ENCODE measurements at places on chromosomes 7 and 10.

- H3K4me1 ChIP-seq: no peaks in the 10 kb centered on the region
- no peak overlapping the region for H3K4me3 ChIP-seq
- H3K27ac ChIP-seq: no peak overlapping the region
- H3K36me3 ChIP-seq: no peaks in the 10 kb centered on the region
- no peaks in the 10 kb centered on the region for H3K27me3 ChIP-seq
- no peak for DNase-seq
These were observed 14.2 kb downstream of the KPNA7 start for GRCh38 chr7:99193527-99194220.

DNA sequence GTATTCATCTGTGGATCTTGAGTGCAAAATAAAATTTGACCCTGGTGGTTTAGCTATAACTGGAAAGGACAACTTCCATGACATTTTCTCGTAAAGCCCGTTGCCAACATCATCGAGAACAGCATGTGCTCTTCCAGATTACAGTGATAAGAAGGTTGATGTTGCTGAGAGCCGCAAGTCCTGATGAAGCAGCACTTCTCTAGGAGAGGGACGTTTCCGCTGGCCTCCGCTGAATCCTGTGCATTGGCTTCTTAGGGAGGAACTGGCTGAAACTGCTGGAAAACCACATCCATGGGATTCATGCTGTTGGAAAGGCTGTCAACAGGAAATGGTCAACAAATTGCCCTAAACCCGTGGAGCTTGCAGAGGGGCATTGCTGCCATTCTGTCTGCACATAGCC is 21.4 kb upstream of the ABCB5 start:
- no peak overlapping the region for H3K27ac ChIP-seq
- H3K4me1 ChIP-seq: no peaks in the 10 kb centered on the region
- DNase-seq: no peak
- H3K27me3 ChIP-seq: no peaks in the 10 kb centered on the region
- H3K4me3 ChIP-seq: no peak overlapping the region

DNA sequence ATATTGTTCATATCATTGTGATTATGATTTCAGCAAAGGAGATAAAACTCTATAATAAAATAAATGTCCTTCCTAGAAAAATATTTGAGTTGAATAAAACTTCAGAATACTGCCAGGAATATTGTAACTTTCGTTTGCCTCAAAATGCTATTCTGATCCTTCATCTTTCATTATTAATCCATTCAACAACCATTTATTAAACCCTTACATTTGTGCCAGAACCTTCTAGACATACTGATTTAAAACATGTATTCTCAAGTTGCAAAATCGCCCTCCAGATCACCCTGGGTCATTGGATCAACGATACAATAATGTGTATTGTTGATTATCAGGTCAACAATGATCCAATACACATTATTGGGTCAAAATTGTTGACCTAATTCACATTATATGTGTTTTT is 759.8 kb downstream of the CNTNAP2 start:
- H3K36me3 ChIP-seq: no peaks in the 10 kb centered on the region
- H3K4me3 ChIP-seq: no peak overlapping the region
- H3K27me3 ChIP-seq: no peaks in the 10 kb centered on the region
- DNase-seq: no peak
- no peak overlapping the region for H3K27ac ChIP-seq

DNA sequence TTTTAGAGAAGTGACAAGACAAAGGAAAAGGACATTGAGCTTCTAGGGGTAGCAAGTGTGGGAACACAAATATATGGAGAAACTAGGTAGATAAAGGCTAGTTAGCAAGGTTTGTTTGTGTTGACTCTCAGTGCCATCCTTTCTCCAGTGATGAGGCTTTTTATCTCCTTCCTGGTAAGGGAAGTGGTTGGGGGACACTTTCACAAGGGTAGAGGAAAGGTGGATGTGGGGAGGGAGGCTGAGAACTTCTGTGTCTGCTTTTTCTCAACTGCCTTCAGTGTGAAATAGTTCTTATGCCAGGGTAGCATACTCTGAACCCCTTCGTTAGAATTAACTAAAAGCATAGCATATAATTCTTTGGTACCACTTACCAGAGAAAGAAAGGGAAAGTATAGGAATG is 93.0 kb upstream of the STRIP2 start:
- no peaks in the 10 kb centered on the region for H3K36me3 ChIP-seq
- no peaks in the 10 kb centered on the region for H3K27me3 ChIP-seq
- no peak for DNase-seq

DNA sequence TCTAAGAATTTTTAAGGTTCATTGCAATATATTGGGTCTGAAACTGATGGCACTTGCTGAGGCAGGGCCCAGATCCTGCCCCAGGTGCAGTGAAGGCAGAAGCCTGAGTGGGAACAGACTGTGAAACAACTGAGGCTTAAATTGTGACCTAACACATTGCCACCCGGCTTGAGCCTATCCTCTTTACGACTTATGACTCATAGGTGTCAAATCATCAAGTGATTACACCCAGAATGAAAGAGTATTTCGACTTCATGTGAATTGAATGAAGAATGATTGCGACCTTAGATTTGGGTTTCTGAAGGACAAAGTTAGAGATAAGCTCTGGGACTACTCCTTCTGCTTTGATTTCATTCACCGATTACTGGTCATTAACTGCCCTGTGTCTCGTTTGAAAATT is 200.9 kb downstream of the CREB5 start:
- H3K4me3 ChIP-seq: no peak overlapping the region
- no peaks in the 10 kb centered on the region for H3K4me1 ChIP-seq
- H3K36me3 ChIP-seq: no peaks in the 10 kb centered on the region
- H3K27ac ChIP-seq: no peak overlapping the region
- DNase-seq: no peak

DNA sequence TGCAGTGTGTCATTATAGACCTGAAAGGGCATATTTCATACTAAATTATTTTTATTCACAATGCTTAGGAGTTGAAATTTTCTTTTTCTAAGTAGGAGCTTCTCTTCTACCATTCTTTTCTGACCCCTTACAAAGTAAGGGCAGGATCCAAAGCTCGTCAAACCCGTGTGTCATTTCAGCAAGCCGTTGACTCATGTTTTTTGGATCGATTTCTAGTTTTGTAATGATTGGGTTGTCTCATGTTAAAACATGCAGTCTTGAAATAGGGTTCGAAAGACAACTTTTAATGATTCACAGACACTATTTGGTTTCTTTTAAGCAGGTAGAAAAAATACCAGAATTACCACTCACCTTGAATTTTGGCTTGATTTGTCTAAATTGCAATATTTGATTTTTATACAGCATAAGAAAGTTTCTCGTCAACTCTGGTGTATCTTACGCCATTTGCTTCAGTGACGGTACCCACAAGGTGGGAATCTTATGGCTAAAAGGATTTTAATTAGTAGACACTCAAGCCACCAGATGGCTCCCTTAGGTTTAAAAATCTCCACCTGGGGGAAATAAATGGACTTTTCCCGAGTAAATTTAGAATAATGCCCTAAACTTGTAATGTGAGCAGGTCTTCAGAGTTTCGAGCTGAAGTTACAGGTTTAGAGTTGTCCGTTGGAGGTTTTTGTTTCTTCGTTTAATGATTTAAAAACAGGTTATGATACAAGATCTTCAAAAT is 283.4 kb downstream of the CCDC3 start:
- no peak overlapping the region for H3K4me3 ChIP-seq
- no peak for DNase-seq
- H3K4me1 ChIP-seq: peaks cover 24% of the 10 kb centered on the region
- H3K36me3 ChIP-seq: no peaks in the 10 kb centered on the region
- no peak overlapping the region for H3K27ac ChIP-seq

GRCh38 chr10:118444069-118444468 is 101.9 kb upstream of the FAM204A start:
- H3K4me3 ChIP-seq: no peak overlapping the region
- H3K27ac ChIP-seq: no peak overlapping the region
- no peak for DNase-seq
- no peaks in the 10 kb centered on the region for H3K4me1 ChIP-seq

DNA sequence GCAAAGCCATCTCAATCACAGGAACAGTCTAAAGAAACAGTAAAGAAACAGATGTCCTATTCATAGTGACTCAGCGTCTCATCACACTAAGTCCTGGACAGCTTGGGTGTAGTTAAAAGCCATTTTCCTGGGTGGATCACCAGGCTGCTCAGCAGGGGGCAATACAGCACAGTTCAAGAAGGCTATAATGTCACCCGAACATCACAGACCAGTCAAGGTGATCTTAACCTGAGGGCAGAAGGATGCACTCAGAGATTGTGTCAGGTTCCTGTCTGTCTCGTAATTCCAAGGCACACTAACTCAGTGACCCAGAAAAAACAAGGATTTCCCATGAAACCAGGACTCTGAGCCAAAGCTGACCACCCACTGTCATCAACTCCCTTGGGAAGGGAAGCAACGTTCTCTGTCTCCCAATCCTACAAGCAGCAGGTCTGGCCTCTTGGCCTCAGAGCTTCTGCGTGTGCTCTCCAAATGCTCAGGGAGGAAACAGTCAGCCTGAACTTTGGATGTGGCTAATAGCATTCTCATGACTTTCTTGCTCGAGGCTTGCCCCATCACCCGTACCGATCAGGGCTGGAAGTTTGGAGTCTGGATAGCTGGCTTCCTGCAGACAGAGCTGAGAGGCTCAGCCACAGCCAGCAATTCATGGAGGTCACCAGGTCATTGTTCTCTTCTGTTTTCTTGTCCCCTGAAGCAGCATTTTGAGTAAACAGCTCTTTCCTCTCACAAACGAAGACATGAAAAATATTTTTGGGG is 90.4 kb upstream of the FAM171A1 start:
- no peak for DNase-seq
- H3K4me1 ChIP-seq: peaks cover 4% of the 10 kb centered on the region
- H3K4me3 ChIP-seq: no peak overlapping the region
- peak overlapping the region; percentile 42 for H3K27ac ChIP-seq

GRCh38 chr7:40720416-40720815 is 585.6 kb downstream of the SUGCT start:
- H3K4me1 ChIP-seq: no peaks in the 10 kb centered on the region
- no peaks in the 10 kb centered on the region for H3K27me3 ChIP-seq
- DNase-seq: no peak
- no peak overlapping the region for H3K4me3 ChIP-seq

- H3K4me1 ChIP-seq: no peaks in the 10 kb centered on the region
- H3K4me3 ChIP-seq: no peak overlapping the region
- no peak for DNase-seq
These were observed 14.5 kb downstream of the OR9A2 start for GRCh38 chr7:143012409-143012808.

GRCh38 chr10:128209862-128210214 is 83.6 kb upstream of the MKI67 start:
- DNase-seq: no peak
- H3K27me3 ChIP-seq: no peaks in the 10 kb centered on the region
- H3K36me3 ChIP-seq: no peaks in the 10 kb centered on the region
- peaks cover 14% of the 10 kb centered on the region for H3K4me1 ChIP-seq

DNA sequence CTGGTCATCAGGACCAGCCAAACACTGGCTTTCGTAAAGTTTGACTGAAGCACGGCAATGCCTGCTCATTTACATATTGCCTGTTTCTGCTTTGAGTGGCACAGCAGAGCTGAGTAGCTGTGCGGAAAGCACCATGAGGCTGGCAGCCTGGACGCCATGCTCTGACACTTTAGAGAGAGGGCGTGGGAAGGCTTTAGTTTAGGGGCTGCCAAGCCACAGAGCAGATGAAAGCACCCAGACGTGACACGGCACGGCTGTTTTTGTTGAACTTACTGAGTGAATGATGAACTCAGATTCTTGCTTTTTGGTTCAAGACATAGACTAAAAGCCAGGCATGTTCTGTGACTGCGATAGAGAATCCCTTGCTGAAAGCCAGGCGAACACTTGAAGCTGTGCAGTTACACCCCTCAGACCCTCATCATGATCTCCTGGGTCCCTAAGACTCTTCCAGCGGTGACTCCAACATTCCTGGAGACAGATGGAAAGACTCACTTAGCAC is 182.1 kb downstream of the ZMYND11 start:
- no peak for DNase-seq
- no peak overlapping the region for H3K27ac ChIP-seq
- H3K4me3 ChIP-seq: no peak overlapping the region
- H3K4me1 ChIP-seq: no peaks in the 10 kb centered on the region

DNA sequence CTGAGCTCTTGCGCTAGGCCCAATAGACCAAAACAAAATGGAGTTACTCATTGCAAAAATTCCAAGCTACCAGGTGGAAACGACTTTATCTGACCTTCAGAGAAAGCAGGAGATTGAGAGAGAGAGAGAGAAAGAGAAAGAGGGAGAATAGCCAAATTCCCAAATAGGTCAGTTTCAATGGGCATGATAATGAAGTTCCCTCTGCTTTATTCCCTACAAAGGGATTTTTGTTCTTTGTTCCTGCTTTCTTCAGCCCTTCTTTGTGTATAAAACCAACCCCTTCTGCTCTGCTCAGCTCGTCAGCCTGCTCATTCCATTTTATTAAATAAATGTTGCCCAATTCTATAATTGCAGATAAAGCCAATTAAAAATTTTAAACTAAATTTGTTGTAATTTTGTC is 45.0 kb upstream of the GPR37 start:
- no peaks in the 10 kb centered on the region for H3K27me3 ChIP-seq
- H3K4me1 ChIP-seq: no peaks in the 10 kb centered on the region
- no peak for DNase-seq
- H3K36me3 ChIP-seq: no peaks in the 10 kb centered on the region
- H3K4me3 ChIP-seq: no peak overlapping the region

GRCh38 chr10:86862786-86863483 is 94.5 kb downstream of the MMRN2 start:
- H3K27ac ChIP-seq: no peak overlapping the region
- H3K4me1 ChIP-seq: no peaks in the 10 kb centered on the region
- DNase-seq: no peak
- H3K27me3 ChIP-seq: no peaks in the 10 kb centered on the region
- no peaks in the 10 kb centered on the region for H3K36me3 ChIP-seq

- no peak overlapping the region for H3K4me3 ChIP-seq
- no peak overlapping the region for H3K27ac ChIP-seq
- no peaks in the 10 kb centered on the region for H3K4me1 ChIP-seq
- H3K27me3 ChIP-seq: no peaks in the 10 kb centered on the region
- no peak for DNase-seq
- no peaks in the 10 kb centered on the region for H3K36me3 ChIP-seq
These were observed 352.0 kb upstream of the AKR1E2 start for GRCh38 chr10:4473977-4474376.

DNA sequence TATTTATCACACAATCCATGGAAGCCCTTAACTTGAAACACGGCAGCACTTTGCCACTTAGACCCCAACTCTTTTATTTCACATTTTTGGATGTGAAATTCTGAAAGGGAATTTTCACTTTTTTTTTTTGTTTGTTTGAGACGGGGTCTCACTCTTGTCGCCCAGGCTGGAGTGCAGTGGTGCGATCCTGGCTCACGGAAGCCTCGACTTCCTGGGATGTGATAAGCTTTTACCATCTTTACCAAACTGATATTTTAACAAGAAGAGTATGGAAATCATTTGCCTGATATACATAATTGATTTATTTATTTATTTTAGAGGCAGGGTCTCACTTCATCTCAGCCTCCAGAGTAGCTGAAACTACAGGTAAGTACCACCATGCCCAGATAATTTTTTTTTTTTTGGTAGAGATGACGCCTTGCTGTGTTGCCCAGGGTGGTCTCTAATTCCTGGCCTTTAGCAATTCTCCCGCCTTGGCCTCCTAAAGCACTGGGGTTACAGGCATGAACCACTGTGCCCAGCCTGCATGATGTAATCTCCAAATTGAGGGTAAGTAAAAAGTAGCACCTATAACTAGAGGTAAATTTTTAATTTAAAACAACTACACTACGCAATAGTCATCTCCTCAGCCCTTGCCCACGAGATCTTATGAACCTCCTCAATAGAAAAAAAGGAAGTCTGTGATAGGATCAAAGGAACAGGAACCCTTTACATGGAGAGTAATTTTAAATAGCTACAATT is 180.7 kb upstream of the KLF14 start:
- H3K27ac ChIP-seq: peak overlapping the region; percentile 91
- H3K27me3 ChIP-seq: no peaks in the 10 kb centered on the region
- no peak for DNase-seq
